ENCODE measurements at places on chromosomes 12 and 14. TPM values are rescaled to one million over a fixed set of nuclear protein-coding genes. Genes with fewer than 3 reads are reported as not detected.

The DPPA3 gene
- not detected for total RNA-seq

The SYT10 gene
- total RNA-seq, result 1.3 TPM

The ACRBP gene
- total RNA-seq, result 1.7 TPM

The C12orf42 gene
- 0.36 TPM for total RNA-seq

The LRFN5 gene
- total RNA-seq, result 84.1 TPM

The CELA1 gene
- not detected for total RNA-seq

Data from cerebellum (tissue), 4 donors.